Cerebellum (tissue), 4 donors: ENCODE measurements at places on chromosomes 6 and 20. TPM values are rescaled to one million over a fixed set of nuclear protein-coding genes. Genes with fewer than 3 reads are reported as not detected.
A peak's percentile ranks its signal among the peaks of the same experiment; 100 is the strongest.

The SPTLC3 gene
- total RNA-seq: 2.4 TPM

The LY6G6F gene
- total RNA-seq: 0.36 TPM

The TLDC2 gene
- total RNA-seq: 0.54 TPM

The MROH8 gene
- 4.2 TPM for total RNA-seq

The RIMS4 gene
- total RNA-seq: 25.8 TPM

The STX11 gene
- 1.2 TPM for total RNA-seq

DNA sequence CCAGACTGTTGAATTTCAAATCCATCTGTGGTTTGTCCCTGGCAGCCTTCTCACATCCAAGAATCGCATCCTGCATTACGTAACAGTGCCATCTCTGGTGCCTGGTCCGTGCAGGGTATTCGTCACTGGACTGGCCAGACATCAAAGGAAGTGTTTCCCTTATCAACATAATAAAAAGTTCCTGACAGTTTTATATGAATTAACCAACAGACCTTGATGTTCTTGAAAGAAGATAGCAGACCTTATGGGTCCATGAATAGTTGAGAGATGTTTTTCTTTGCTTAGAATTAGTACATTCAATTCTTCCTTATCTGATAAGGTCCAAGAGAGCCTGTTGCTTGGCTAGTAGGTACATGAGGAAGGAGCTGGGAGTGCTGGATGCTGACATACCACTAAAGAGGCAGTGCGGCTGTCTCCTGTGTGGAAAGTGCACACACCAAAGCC is 77.6 kb downstream of the PHACTR2 start:
- no peak for DNase-seq

DNA sequence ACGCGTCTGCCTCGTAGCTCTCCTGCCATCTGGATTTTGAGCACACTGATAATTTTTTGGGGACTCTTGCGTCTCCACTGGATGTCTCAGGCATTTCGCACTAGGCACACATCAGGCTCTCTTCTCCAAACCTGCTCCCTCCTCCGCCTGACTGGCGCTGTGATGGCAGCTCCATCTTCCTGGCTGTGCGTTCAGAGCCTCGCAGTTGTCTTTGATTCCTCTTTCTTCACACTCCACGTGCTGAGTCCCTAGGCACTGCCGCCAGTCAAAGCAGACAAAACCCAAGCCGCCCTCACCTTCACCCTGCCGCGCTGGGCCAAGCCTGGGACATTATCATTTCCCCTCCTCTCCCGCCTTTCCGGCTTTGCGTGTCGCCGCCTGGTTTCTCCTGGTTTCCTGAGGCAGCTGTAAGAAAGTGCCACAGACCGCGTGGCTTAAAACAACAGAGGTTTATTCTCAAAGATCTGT is 778 bp downstream of the PSMG4 start:
- DNase-seq: peak; percentile 34

DNA sequence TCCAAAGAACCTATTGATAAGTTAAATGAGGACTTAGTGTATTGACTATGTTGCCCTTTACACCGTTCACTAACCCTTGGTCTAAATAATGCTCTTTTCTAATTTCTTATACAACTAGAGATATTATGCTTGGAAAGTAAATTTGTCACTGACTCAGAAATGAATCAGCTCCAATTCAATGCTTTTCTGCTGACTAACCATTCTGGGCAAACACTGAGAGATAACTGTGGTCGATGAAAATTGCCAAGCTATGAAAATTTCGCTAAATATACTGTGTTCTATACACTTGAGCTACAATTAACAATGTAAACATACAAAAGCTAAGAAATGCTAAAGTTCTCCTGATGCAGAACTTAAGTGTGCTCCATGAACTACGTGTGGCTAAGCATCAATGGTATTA is 23.1 kb upstream of the FBXO9 start:
- no peak for DNase-seq

DNA sequence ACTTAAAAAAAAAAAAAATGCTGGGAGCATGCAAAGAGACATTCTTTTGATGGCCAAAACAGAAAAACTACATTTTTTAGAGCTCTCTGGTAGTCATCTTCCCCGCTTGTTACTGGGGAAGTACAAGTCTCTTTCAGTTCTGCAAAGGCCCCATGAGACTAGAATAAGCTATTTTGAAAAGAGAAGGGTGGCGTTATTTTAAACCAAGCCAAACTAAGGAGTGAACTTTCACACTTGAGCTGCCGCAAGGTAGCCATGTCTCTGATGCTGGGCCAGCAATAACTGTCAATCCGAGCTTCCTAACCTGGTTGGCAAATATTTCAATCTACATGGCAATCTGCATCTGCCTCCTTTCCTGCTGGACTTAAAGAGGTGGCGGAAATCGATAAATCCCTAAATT is 96.7 kb downstream of the L3MBTL3 start:
- no peak for DNase-seq

GRCh38 chr6:24666097-24666640 is 530 bp downstream of the TDP2 start:
- DNase-seq: peak; percentile 68

GRCh38 chr20:63702036-63702665 is 5.6 kb downstream of the ARFRP1 start:
- no peak for DNase-seq

DNA sequence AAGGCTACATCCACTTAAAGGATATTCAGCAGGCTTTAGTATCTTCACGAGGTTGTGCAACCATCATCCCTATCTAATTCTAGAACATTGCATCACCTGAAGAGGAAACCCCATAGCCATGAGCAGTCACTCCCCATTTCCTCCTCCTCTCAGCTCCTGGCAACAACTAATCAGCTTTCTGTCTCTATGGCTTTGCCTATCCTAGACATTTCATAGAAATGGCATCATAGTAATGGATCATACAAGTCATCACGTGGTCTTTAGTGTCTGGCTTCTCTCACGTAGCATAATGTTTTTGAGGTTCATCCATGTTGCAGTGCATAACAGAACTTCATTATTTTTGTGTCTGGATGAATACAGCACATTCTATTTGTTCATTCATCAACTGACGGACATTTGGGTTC is 20.5 kb downstream of the SNAI1 start:
- DNase-seq: no peak

- DNase-seq: peak; percentile 78
Observed at GRCh38 chr20:44215125-44215524, 4.6 kb upstream of the OSER1 start.

DNA sequence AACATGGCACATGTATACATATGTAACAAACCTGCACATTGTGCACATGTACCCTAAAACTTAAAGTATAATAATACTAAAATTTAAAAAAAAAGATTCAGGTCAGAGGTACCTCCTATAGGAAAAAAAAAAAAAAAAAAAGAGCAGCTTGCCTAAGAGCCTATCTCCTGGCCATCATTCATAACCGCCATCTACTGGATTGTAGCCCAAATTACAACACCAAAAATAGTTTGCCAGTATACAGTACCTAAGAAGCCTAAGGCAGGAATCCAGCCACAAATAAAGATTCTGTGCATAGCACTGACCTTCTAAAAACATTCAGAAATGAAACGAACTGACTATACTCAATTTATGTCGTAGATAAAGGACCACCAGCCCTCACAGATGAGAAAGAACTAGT is 438.4 kb upstream of the ADGRB3 start:
- no peak for DNase-seq

GRCh38 chr6:140845701-140846100 is 1287.0 kb upstream of the GJE1 start:
- DNase-seq: no peak

- DNase-seq: no peak
Observed at GRCh38 chr6:135018941-135019340, 35.7 kb downstream of the HBS1L start.

DNA sequence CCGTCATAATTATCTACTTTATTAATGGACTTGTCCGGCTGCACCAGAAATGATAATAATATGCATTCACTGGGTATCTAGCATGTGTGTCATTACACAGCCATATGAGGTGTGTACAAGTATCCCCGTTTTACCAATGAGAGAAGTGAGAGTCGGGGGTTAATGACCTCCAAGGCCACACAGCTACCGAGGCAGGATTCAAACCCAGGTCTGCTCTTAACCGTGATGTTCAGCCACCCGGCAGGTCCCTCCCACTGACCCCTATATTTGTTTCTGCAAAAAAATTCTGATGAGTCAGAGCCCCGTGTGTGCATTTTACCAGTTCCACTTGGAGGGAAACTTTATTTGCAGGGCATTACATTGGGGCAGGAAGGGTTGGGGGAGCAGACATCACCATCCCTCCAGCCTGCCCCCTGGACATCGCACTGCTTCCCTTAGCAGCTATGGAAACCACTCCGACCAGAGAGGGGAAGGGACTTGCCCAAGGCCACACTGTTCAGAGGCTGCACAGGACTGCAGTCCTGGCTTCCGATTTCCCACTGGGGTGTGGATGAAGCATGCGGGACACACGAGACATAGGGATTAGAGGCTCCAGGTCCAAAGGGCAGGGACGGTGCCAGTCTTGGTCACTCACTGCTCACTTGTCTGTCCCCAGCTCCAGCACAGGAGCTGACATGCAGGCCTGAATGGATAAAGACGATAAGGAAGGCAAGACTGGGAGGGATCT is 10.1 kb upstream of the SRC start:
- no peak for DNase-seq

- peak; percentile 26 for DNase-seq
Observed at GRCh38 chr20:61900011-61900944, 165.4 kb downstream of the TAF4 start.

- no peak for DNase-seq
Observed at GRCh38 chr20:24489631-24490260, 20.3 kb downstream of the SYNDIG1 start.

GRCh38 chr6:147922799-147923198 is 414.3 kb downstream of the SAMD5 start:
- no peak for DNase-seq

GRCh38 chr6:35610830-35611229 is 77.9 kb downstream of the FKBP5 start:
- no peak for DNase-seq

DNA sequence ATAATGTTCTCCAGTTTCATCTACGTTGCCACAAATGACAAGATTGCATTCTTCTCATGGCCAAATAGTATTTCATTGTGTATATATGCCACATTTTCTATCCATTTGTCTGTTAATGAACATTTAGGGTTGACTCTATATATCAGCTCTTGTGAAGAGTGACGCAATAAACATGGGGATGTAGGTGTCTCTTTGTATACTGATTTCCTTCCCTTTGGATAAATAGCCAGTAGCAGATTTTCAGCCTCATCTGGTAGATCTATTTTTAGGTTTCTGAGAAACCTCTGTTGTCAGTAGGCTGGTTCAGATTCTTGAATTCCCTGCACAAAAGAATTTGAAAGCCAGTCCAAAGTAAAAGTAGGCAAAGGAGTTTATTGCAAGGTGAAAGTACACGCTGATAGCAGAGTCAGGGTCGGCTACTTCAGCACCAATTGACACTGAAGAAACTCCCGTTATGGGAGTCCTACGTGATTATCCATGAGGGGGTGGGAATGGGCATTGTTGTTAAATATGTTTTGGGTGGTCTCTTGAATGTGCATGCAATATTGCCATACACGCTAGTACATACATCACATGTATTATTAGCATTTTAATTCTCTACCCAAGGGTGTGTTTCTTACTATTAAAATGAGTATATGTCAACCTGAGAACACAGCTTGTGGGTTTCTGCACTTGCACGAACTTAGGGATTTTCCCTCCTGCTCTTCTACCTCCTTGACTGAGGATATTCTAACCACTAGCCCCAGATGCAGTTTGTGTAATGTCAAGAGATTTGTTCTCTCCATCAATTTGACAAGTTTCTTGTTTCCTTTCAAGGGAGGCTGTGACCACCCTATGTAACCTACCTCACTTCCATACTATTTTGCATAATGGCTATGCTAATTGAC is 14.4 kb upstream of the SLC17A2 start:
- no peak for DNase-seq
